ENCODE measurements at places on chromosomes 7 and 10. TPM values are rescaled to one million over a fixed set of nuclear protein-coding genes. Genes with fewer than 3 reads are reported as not detected.

DNA sequence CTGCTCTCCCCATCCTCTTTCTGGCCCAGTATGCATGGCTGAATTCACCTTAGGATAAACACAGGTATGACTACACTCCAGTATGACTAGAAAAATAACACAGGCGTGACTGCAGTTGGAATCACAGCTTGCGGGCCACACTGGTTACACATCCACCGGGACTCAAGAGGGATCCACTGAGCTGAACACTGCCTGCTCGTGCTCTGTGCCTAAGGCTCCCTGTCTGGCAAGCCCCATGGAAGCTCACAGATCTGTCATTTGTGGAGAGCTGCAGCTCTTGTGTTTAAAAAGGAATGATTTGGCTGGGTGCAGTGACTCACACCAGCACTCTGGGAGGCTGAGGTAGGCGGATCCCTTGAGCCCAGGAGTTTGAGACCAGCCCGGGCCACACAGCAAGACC is 26.8 kb downstream of the VOPP1 start:
- H3K27me3 ChIP-seq: no peaks in the 10 kb centered on the region
- H3K36me3 ChIP-seq: no peaks in the 10 kb centered on the region
- peaks cover 18% of the 10 kb centered on the region for H3K4me1 ChIP-seq
- H3K4me3 ChIP-seq: no peak overlapping the region
- H3K27ac ChIP-seq: no peak overlapping the region

GRCh38 chr10:22379059-22379458 is 33.8 kb downstream of the SPAG6 start:
- no peak overlapping the region for H3K4me3 ChIP-seq
- no peaks in the 10 kb centered on the region for H3K27me3 ChIP-seq
- no peaks in the 10 kb centered on the region for H3K36me3 ChIP-seq
- H3K4me1 ChIP-seq: no peaks in the 10 kb centered on the region

- H3K36me3 ChIP-seq: peaks cover 31% of the 10 kb centered on the region
- no peak for DNase-seq
- H3K4me1 ChIP-seq: no peaks in the 10 kb centered on the region
Observed at GRCh38 chr10:122213766-122214165, 57.3 kb upstream of the BTBD16 start.

GRCh38 chr10:53899463-53900160 is 901.4 kb downstream of the PCDH15 start:
- no peaks in the 10 kb centered on the region for H3K27me3 ChIP-seq
- no peak overlapping the region for H3K27ac ChIP-seq
- H3K4me3 ChIP-seq: no peak overlapping the region
- H3K4me1 ChIP-seq: no peaks in the 10 kb centered on the region
- no peak for DNase-seq

DNA sequence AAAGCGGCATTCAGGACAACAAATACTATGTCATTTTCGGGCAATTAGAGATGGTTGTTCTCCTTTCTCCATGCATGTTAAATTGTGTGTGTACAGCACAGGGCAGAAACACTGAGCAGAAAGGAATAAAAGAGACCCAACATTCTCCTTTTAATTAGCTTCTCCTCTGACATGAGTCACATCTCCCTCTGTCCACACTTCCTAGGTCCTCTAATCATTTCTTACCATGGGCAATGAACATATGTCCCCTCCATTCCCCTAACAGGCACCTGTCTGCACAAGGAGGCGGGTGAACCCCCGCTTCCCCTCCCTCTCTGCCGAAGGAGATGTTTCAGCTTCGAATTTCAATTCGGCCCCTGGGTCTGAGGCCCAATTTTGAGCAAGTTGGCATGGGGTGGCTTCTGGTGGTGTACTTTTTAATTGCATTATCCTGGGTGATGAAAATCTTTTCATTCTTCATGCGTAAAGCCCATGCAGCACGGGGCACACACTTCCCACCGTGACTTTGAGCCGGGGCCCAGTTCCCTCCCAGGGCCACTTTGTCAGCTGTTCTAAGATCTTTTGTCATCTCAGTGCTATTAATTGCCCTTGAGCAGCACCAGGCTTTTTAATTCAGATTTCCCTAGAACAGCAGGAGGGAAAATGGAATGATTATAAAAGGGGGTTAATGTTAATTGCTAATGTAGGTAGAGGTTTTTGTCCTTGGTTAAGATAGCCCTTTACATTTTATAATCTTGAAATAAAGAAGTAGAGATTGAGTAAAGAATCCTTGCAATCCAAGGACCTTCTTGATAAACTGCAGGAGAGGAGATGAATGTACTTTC is 219.5 kb upstream of the NRP1 start:
- DNase-seq: no peak
- H3K36me3 ChIP-seq: no peaks in the 10 kb centered on the region
- H3K27ac ChIP-seq: no peak overlapping the region
- no peak overlapping the region for H3K4me3 ChIP-seq
- H3K27me3 ChIP-seq: no peaks in the 10 kb centered on the region

HOXA4 gene
- total RNA-seq: 3.2 TPM

DNA sequence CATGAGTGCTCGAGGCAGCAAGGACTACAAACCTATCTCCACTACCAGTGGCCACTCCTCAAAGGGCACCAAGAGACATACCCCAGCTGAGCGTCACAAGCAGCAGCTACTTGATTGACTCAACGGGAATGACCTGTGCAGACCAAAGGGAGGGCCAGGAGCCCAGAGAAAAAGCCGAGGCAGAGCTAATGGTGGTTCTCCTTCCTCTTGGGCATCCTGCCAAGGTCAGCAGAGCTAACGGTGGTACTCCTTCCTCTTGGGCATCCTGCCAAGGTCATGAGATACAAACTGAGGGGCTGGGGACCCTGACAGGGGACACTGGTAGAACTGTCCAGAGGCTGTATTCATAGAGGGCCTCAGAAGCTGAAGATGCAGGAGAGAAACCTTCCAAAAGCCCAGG is 60.4 kb downstream of the FAM53B start:
- H3K27me3 ChIP-seq: no peaks in the 10 kb centered on the region
- H3K4me3 ChIP-seq: no peak overlapping the region
- H3K36me3 ChIP-seq: peaks cover 20% of the 10 kb centered on the region
- DNase-seq: no peak

- no peak for DNase-seq
- no peaks in the 10 kb centered on the region for H3K36me3 ChIP-seq
- peaks cover 18% of the 10 kb centered on the region for H3K4me1 ChIP-seq
- H3K27me3 ChIP-seq: no peaks in the 10 kb centered on the region
- H3K27ac ChIP-seq: no peak overlapping the region
- no peak overlapping the region for H3K4me3 ChIP-seq
Observed at GRCh38 chr7:144736880-144737493, 98.9 kb downstream of the TPK1 start.

GRCh38 chr7:123148813-123149212 is 51.0 kb downstream of the SLC13A1 start:
- H3K4me3 ChIP-seq: no peak overlapping the region
- no peaks in the 10 kb centered on the region for H3K27me3 ChIP-seq
- H3K4me1 ChIP-seq: no peaks in the 10 kb centered on the region

GRCh38 chr7:41544241-41544640 is 158.6 kb downstream of the INHBA start:
- no peaks in the 10 kb centered on the region for H3K4me1 ChIP-seq
- no peaks in the 10 kb centered on the region for H3K36me3 ChIP-seq
- H3K4me3 ChIP-seq: no peak overlapping the region
- DNase-seq: no peak
- H3K27me3 ChIP-seq: no peaks in the 10 kb centered on the region

- H3K27ac ChIP-seq: no peak overlapping the region
- no peaks in the 10 kb centered on the region for H3K27me3 ChIP-seq
- H3K36me3 ChIP-seq: no peaks in the 10 kb centered on the region
- H3K4me1 ChIP-seq: peaks cover 28% of the 10 kb centered on the region
Observed at GRCh38 chr7:30330134-30331111, 46.0 kb downstream of the ZNRF2 start.

CTAGE4 gene
- 1.8 TPM for total RNA-seq

GRCh38 chr10:74047304-74047703 is 49.4 kb downstream of the VCL start:
- no peak overlapping the region for H3K4me3 ChIP-seq
- DNase-seq: no peak
- no peaks in the 10 kb centered on the region for H3K27me3 ChIP-seq
- H3K27ac ChIP-seq: peak overlapping the region; percentile 54

SSC4D gene
- total RNA-seq: not detected

DNA sequence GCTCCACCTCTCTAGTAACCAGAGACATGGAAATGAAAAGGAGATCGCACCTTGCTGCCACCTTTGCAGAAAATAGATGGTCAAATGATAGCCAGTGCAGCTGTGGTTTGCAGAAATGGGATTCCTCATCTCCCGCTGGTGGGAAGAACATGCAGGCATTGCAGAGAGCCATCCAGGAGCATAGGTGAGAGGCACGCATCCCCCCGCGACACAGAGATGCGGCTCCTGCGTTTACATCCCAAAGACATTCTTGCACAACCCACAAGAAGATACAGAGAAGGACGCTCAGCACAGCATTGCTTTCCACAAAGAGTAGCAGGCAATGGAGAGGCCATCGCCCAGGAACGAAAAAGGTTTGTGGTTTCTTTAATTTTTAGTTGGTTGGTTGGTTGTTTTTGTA is 56.2 kb downstream of the OAT start:
- H3K27me3 ChIP-seq: no peaks in the 10 kb centered on the region
- no peak overlapping the region for H3K27ac ChIP-seq
- DNase-seq: no peak
- H3K4me3 ChIP-seq: no peak overlapping the region

DNA sequence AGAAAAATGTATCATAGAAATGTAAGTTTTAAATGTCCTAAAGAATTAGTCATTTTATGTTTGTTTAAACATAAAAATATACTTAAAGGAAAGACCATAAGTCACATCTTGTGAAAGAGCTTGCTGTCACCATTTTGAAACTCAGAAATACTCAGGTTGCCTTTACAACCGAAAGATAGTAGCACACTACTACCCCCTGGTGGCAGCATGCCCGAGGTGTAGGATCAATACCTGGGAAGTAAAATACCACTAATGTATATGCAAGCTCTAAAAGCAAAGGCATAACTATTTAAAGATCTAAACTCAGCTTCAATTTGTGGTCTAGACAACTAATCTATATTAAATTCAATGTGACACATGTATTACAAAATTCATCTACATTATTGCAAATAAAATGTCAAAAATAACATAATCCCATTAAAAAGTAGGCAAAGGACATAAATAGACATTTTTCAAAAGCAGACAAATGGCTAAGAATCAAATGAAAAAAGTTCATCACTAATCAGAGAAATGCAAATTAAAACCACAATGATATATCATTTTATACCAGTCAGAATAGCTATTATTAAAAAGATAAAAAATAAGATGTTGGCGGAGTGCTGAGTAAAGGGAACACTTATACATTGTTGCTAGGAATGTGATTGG is 47.7 kb upstream of the FGL2 start:
- H3K4me3 ChIP-seq: no peak overlapping the region
- no peaks in the 10 kb centered on the region for H3K36me3 ChIP-seq
- DNase-seq: no peak
- H3K27me3 ChIP-seq: no peaks in the 10 kb centered on the region

LRRC72 gene
- total RNA-seq: not detected

- H3K4me3 ChIP-seq: no peak overlapping the region
- H3K27ac ChIP-seq: no peak overlapping the region
- no peak for DNase-seq
- H3K4me1 ChIP-seq: no peaks in the 10 kb centered on the region
- no peaks in the 10 kb centered on the region for H3K36me3 ChIP-seq
Observed at GRCh38 chr7:104482362-104483037, 154.1 kb downstream of the LHFPL3 start.

DNA sequence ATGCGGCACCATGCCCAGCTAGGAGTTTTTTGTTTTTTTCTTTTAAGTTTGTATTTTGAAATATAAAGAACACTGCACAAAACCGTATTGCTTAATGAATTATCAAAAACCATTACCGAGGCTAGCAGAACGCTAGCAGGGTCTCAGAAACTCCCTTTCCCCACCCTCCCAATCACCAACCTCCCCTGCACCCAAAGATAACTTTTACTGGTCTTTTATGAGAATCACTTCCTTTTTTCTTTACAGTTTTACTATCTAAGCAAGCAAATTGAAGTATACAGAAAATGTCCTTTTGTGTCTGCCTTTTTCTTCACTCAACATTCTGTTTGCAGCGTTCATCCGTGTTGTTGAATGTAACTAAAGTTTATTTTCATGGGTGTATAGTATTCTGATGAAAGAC is 13.4 kb downstream of the HIP1 start:
- no peak overlapping the region for H3K4me3 ChIP-seq
- H3K27me3 ChIP-seq: no peaks in the 10 kb centered on the region
- no peak overlapping the region for H3K27ac ChIP-seq

GRCh38 chr7:139370301-139370942 is 10.7 kb downstream of the LUC7L2 start:
- no peak overlapping the region for H3K4me3 ChIP-seq
- DNase-seq: no peak
- H3K4me1 ChIP-seq: no peaks in the 10 kb centered on the region
- no peaks in the 10 kb centered on the region for H3K27me3 ChIP-seq
- H3K36me3 ChIP-seq: no peaks in the 10 kb centered on the region
